Endodermal cell (in vitro differentiated cells): ENCODE measurements at places on chromosomes 3 and 15. TPM values are rescaled to one million over a fixed set of nuclear protein-coding genes. Genes with fewer than 3 reads are reported as not detected.

Gene POTEB3
- total RNA-seq: not detected in 2 replicates

Gene GNAT1
- 1.2 TPM in 1 of 2 replicates, not detected in the other for total RNA-seq

Gene CACNA2D3
- total RNA-seq: 0.97 and 1.6 TPM in 2 replicates

Gene CFAP20DC
- 7.3 and 9.5 TPM in 2 replicates for total RNA-seq

Gene GCNT3
- total RNA-seq: 0.42 to 1.4 TPM (median 1.3 TPM) in 3 replicates

Gene IL12A
- 0.29 TPM in 1 of 2 replicates, not detected in the other for total RNA-seq

Gene DUT
- total RNA-seq: 74.2 and 87.2 TPM in 2 replicates

Gene ST3GAL6
- total RNA-seq: 7.3 and 9.9 TPM in 2 replicates

Gene PRSS50
- 0.63 and 1.2 TPM in 2 replicates for total RNA-seq

Gene CD86
- not detected in 3 replicates for total RNA-seq

Gene CCDC9B
- 0.15 to 0.33 TPM (median 0.23 TPM) in 3 replicates for total RNA-seq

Gene NEK4
- 39.1 and 44.2 TPM in 2 replicates for total RNA-seq

Gene P4HTM
- 10.8 and 12.4 TPM in 2 replicates for total RNA-seq

Gene AQR
- 49.6 and 53.1 TPM in 2 replicates for total RNA-seq

Gene ASB7
- total RNA-seq: 12.3 to 15.5 TPM (median 14.3 TPM) in 3 replicates

Gene MNS1
- total RNA-seq: 4.5 and 4.6 TPM in 2 replicates

Gene KLHL18
- 14.5 to 21.6 TPM (median 20.7 TPM) in 3 replicates for total RNA-seq

Gene MYO5A
- total RNA-seq: 6.3 to 10.3 TPM (median 10.0 TPM) in 3 replicates

Gene SAMD7
- total RNA-seq: not detected in 2 replicates

Gene TMEM45A
- 7.8 to 29.9 TPM (median 8.1 TPM) in 3 replicates for total RNA-seq

Gene ITGB5
- total RNA-seq: 321 and 329 TPM in 2 replicates

Gene ZDHHC23
- total RNA-seq: 14.6 to 18.9 TPM (median 16.2 TPM) in 3 replicates

Gene IL17RD
- total RNA-seq: 71.3 and 71.9 TPM in 2 replicates

Gene FBXO40
- total RNA-seq: not detected in 2 replicates

Gene HTR3E
- total RNA-seq: not detected in 3 replicates

Gene TRIM59
- total RNA-seq: 19.9 to 35.5 TPM (median 33.1 TPM) in 3 replicates

Gene SLC25A36
- total RNA-seq: 82.6 and 83.1 TPM in 2 replicates

Gene SLC35G2
- total RNA-seq: 0.61 to 0.90 TPM (median 0.77 TPM) in 3 replicates

Gene SUSD5
- 2.6 and 2.8 TPM in 2 replicates for total RNA-seq

Gene AADAC
- not detected in 3 replicates for total RNA-seq

Gene EPHA3
- 0.18 to 5.3 TPM (median 0.27 TPM) in 3 replicates for total RNA-seq

Gene REC114
- not detected in 2 replicates for total RNA-seq

Gene UBA7
- 1.9 to 4.3 TPM (median 3.4 TPM) in 3 replicates for total RNA-seq

Gene BFSP2
- not detected in 3 replicates for total RNA-seq

Gene GABRG3
- 0.53 to 0.84 TPM in 2 of 3 replicates, not detected in the other for total RNA-seq

Gene STRIT1
- not detected in 2 replicates for total RNA-seq

Gene CCR4
- total RNA-seq: not detected in 2 replicates

Gene MEX3B
- 3.2 to 5.5 TPM (median 3.4 TPM) in 3 replicates for total RNA-seq

Gene SLC26A6
- total RNA-seq: 65.1 to 150 TPM (median 65.6 TPM) in 3 replicates

Gene DNAH12
- 0.25 and 0.77 TPM in 2 replicates for total RNA-seq

Gene ABI3BP
- 0.23 to 0.61 TPM (median 0.42 TPM) in 3 replicates for total RNA-seq

Gene RBPMS2
- total RNA-seq: 131 and 134 TPM in 2 replicates

Gene PTPRG
- 92.1 and 108 TPM in 2 replicates for total RNA-seq

Gene CHMP2B
- 31.7 and 34.6 TPM in 2 replicates for total RNA-seq

Gene MUC13
- total RNA-seq: 0.15 TPM in 1 of 2 replicates, not detected in the other

Gene GPR27
- 7.9 and 8.7 TPM in 2 replicates for total RNA-seq

Gene GOLGA6B
- total RNA-seq: 0.38 TPM in 1 of 3 replicates, not detected in the others

Gene CD200
- 47.7 to 71.5 TPM (median 49.2 TPM) in 3 replicates for total RNA-seq

Gene KCNMB2
- total RNA-seq: not detected in 3 replicates

Gene TRH
- 0.22 to 0.68 TPM in 2 of 3 replicates, not detected in the other for total RNA-seq

Gene MUC20
- total RNA-seq: 1.2 and 1.3 TPM in 2 replicates

Gene ANKRD63
- 0.41 TPM in 1 of 2 replicates, not detected in the other for total RNA-seq

Gene HRG
- 0.40 TPM in 1 of 3 replicates, not detected in the others for total RNA-seq

Gene SMCO1
- not detected in 3 replicates for total RNA-seq

Gene LRRC15
- 0.11 TPM in 2 replicates for total RNA-seq
